ENCODE measurements at places on chromosomes 3 and 15.

- DNase-seq = no peak
Observed at GRCh38 chr3:142839831-142840230, 49.1 kb downstream of the PCOLCE2 start.

GRCh38 chr15:62021991-62022600 is 38.2 kb downstream of the VPS13C start:
- peak; percentile 42 for DNase-seq

- peak; percentile 62 for DNase-seq
Observed at GRCh38 chr3:113769551-113769950, 22.7 kb downstream of the ATP6V1A start.

DNA sequence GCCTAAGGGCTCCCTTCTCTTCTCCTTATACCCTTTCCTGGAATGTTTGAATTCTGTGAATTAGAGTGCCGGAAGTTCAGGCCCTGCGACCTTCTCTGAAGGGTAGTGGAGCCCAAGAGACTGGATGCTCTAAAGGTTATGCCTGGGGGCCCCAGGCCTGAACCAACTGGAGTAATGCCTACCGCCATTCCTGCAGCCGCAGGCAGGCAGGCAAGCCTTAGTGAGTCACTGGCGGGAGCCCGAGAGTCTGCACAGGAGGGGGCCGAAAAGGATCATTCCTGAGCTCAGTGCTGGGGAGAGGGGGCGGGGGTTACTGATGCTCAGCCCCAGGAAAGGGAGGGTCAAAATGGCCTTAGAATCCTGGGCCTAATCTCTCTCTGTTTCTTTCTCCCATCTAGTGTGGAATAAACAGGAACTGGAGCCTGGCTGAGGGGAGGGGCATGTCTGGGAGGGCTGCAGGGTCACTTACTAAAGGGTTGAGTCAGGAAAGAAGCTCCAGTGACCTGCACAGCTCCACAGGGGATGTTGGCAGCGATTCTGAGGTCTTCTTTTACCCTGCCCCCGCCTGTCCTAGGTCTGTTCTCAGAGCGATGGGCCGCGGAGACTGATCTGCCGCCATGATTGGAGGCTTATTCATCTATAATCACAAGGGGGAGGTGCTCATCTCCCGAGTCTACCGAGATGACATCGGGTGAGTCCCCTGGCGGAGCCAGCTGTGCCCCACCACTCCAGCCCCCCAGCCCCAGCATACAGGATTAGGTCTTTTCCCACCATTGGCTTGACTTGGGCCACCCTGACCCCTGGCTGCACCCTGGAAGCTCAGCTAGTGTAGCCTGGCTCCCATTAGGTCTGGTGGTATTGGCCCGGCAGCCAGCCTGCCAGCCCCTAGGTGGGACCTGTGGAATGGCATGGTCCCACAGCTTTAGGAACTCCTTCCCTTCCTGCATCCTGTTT is 2.0 kb downstream of the AP2M1 start:
- peak; percentile 98 for DNase-seq

DNA sequence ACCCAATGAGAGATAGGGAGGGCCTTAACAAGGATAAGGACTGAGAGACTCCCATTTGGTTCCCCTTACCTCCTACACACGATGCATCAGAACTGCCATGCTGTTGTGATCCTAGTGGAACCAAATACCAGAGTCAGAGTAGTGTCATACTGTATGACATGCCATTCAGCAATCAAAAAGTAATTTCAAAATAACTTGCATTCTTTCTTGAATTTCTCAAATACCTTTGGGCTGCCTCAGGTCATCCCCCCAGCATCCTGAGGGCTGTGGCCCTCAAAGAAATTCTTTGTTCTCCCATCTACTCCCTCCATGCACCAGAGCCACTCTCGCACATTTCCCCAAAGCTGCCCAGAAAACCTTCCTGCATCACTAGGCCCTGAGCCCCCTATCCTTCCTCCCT is 68.9 kb upstream of the PPP2R3A start:
- peak; percentile 90 for DNase-seq

DNA sequence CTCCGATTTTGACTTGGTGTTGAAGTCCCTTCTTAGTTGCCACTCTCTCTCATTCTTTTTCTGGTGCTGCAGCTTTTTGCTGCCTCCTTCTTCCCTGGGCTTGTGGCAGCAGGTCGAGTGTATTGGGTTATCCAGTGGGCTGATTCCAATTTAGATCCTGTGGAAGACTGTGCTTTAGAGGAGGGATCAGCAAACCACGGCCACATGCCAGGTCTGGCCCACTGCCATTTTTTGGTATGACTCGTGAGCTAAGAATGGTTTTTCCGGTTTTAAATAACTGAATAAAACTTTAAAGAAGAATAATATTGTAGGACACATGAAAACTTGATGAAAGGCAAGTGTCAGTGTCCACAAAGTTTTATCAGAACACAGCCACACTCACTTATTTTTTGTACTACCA is 330.5 kb downstream of the ROBO2 start:
- DNase-seq = peak; percentile 10

DNA sequence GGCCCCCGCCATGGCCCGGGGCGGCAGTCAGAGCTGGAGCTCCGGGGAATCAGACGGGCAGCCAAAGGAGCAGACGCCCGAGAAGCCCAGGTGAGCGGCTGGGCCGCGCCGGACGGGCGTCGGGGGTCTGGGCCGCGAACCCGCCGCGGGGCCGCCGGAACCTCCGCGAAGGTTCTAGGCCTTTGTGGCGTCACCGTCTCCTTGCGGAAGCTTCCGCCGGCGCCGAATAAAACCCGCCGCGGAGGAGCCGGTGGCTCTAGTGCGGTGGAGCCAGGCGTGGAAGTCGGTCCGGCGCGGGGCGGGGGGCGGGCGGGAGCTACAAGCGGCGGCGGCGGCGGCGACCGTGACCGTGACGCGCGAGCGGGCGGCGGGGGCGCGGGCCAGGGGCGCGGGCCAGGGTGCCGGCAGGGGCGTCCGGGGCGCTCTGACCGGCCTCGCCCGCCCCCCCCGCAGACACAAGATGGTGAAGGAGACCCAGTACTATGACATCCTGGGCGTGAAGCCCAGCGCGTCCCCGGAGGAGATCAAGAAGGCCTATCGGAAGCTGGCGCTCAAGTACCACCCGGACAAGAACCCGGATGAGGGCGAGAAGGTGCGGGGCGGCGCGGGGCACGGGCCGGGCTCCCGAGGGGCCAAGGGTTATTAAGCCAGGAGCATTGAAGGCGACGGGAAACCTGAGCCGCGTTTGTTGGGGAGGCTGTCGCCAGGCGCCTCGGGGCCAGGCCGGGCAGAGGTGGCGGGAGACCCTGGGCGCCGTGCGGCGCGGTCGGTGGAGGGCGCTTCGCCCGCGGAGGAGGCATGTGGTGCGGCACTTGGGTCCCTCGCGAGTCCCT is at the start of gene DNAJA4:
DNAJA4 (plus strand) TSS at position 259 of the 833 bp plus-strand sequence; CDS start at position 461, 202 bp downstream.
- DNase-seq = no peak

DNA sequence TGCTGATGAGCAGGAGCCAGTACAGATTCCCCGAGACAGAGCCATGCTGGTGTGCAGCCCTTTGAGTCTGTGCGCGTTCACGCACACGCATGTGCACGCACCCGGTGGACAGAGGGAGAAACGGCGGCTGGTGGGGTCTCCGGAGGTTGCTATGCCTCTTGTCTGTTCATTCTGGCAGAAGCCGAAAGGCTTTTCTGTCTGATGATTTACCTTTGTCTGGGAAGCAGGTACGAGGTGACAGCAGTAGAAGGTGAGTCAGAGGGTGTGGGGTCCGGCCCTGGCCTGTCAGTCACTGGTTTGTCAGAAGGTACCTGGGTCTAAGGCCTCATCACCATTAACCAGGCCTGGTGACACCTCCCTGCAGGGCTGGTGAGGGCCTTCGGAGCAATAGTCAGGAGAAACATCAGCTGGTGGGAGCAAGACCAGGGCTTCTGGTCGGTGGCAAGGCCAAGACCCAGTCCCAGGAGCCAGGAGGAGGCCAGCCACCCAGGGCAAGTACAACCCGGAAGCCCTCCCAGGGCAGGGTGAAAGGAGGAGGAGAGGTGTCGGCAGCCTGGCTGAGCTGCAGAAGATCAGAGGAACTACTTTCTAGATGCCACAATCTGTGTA is 7.5 kb downstream of the PCSK6 start:
- no peak for DNase-seq

DNA sequence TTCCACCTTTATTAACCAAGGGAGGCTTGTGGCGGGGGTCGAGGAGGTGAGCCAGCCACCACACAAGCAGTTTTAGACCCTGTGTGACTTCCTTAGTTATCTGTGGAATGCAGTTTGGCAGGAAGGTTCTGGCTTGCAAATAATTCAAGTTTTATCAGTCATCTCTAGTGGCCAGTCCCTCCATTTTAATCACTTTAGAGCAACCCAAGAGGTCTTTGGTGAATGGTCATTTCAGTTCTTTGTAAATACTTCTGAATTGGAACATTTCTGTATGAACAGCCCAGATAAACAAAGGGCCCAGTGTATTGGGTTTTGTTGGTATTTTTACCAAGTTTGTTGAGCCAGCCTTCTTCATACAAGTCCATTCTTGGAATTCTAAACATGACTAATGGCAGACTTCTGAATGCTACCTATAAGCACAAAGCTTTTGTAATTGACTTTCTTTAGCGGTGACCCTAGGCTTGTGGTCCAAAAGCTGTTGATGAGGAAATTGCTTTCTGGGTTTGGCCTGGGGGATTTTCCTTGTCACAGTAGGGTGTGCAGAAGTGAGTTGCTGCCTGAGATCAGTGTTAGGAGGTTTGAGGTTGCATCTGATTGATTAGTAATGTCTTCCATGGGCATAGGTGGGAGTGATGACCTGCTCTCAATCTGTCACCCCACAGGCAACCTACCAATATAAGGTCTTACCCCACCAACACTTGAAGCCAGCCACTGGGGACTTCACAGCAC is 193.3 kb upstream of the TOPAZ1 start:
- peak; percentile 14 for DNase-seq

DNA sequence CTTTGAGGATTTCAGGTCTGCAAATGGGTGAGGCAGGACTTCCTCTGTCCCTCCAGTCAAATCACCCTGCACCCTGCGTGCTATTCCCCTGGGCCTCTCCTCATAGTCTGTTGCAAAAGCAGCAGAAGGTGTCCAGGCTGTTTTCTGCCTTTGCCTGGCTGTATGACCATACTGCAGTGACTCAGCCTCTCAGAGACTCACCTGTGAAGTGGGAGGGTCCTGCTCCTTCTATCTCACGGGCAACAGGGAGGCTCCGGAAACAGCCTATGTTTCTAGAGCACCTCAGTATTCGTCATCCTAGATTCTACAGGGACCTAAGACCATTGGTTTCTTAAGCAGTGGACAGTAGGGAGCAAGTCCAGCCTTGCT is 216.4 kb downstream of the TLE3 start:
- DNase-seq = no peak

All from ELR (cell line).